ENCODE measurements at places on chromosomes 12 and 14.

DNA sequence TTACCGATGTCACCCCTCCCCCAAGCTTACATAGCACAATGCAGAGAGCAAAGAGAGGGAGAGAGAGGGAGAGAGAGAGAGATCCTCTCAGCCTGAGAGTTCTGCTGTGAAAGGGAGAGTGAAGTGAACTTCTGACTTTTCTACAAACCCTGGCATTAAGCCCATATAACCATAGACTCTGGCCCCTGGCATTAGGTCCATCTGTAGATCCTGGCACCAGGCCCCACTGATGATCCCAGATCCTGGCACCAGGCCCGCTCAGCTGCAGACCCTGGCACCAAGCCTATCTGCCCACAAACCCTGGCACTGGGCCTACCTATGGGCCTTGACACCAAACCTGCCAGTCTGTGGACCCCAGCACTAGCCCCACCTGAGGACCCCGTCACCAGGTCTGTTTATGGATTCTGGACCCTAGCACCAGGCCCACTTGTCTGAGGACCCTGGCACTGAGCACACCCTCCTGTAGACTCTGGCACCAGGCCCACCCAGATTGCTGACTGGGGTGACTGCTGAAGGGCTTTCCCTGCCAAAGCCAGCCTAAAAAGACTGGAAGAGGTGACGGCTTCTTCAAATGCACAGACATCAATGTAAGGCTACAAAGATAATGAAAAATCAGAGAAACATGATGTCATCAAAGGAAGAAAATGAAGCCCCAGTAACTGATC is 14.5 kb upstream of the KRT83 start:
- DNase-seq: no peak

DNA sequence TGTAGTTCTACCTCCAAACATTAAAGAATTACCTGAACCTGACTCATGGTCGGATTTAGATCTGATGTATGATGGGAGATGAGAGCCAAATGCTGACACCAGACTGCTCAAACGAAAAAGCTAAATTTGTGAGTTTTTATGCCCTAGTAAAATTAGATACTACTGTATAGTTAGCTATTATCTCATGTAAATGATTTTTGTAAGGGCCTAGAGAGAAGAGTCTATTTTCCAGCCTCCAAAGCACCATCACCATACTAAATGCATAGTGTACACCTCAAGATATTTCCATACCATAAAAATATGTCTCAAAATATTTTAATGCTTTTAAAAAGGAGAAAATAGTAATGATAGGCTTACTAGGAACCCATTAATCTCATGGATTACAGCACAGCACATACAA is 18.3 kb downstream of the ANKS1B start:
- no peak for DNase-seq

DNA sequence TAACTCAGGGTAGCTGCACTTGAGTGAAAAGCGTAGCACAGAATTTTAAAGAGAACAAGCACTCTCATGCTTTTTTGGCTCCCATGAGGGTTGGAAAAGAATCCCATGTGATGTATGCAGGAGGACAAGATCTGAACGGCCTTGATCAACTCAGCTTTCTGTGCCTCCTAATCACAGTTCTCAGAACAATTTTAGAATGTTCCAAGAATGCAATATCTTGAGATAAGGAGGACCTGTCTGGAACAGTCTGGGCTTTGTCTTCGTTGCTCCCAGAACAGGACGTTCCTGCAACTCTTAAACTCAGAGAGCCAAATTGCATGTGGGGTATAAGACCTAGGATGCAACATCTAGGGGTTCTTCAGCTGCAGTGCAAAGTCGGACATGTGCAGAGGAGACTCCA is 582.7 kb downstream of the RERGL start:
- no peak for DNase-seq

DNA sequence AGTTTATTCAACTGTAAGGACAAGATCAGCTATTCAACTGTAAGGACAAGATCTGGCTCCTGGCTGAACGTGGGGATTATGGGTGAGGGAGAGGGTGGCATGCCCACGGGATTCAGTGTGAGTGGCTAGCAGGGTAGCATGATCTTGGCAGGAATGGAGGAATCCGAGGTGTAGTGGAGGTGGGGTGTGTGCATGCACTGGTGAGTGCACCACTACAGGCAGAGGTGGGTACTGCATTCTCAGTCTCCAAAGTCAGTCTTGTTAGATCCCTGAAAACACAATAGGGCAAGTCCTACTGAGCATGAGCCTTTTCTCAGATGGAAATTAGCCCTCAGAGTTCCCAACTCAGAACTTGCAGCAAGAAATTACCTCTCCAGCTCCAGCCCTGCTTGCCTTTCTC is 32.2 kb upstream of the DCD start:
- DNase-seq: no peak

GRCh38 chr14:76467711-76468155 is 91.8 kb downstream of the ESRRB start:
- DNase-seq: no peak

DNA sequence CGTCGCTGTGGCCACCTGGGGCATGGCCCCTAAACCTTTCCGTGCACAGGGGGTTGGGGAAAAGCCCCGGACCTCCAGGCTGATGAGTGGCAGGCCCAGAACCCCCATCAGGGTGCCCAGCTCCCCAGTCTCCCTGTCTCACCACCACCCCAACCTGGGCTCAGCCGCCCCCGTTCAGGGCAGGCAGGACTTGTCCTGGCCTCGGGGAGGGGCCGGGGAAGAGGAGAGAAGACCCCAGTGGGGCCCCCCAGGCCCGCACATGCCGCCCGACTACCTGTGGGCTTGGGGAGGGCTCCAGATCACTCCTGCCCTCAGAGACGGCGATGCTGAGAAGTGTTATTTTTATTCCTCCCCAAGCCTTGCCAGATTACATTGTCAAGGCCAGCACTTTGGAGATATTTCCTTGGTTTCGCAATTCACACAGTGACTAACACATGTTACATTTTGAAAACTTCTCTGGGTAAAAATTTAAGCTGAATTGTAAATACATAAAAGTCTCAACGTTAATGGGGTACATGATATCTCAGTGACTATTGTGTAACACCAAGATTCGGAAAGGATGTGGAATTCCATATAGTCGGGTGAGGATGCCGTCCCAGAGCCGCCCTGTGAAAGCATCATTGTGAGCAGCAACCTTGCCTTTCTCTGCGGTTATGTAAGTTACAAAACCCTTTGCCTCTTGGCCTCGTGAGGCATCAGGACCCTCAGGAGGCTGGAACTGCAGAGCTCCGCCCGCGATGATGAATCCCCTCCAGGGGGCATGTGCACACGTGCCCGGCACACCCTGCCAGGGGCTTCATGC is 85.6 kb upstream of the DIO3 start:
- no peak for DNase-seq

DNA sequence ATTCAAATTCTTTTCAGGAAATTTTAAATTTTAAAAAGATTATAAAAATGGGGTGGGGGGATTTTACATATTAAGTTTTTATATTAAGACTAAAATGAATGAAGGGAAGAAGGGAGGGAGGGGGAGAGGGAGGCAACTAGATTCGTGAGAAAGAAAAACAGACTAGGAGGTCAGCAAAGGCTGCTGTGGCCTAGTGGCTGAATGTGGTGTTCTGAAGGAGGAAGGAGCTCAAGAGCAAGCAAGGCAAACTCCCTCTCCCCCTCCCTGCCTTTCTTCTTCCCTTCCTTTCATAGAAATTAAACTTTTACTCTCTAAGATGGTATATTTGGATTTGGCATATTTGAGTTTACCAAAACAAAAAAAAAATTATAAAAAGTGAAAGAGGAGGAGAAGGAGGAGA is 18.1 kb downstream of the DYRK2 start:
- DNase-seq: no peak

DNA sequence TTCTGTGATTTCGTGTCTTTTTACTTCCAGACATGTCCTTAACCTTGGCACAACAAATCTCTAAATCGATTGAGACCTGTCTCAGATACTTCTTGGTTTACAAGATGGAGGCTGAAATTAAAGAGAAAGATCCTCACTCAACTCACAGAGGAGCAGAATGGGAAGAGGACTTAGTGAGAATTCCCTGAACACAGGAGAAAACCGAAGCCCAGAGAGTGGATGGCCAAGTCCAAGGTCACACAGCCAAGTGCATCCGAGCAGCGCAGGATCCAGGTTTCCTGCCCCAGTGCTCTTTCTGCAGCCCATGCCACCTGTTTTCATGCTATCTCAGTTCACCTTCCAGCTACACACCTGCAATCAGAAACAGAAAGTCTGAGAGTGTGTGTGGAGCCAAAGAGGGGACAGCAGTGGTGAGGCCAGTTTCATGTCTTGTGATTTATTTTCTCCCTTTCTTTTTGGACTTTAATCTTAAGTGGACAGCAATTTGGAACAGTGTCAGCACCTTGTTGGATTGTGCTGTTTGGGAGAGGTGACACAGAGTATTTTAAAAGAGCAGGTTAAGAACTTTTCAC is 22.9 kb upstream of the TCL1B start:
- no peak for DNase-seq
